ENCODE measurements at places on chromosomes 4 and X.

- DNase-seq = no peak
Observed at GRCh38 chr4:42112846-42113245, 39.6 kb downstream of the BEND4 start.

GRCh38 chrX:1717373-1717772 lies 102.5 kb downstream of the ASMT start:
- no peak for DNase-seq

DNA sequence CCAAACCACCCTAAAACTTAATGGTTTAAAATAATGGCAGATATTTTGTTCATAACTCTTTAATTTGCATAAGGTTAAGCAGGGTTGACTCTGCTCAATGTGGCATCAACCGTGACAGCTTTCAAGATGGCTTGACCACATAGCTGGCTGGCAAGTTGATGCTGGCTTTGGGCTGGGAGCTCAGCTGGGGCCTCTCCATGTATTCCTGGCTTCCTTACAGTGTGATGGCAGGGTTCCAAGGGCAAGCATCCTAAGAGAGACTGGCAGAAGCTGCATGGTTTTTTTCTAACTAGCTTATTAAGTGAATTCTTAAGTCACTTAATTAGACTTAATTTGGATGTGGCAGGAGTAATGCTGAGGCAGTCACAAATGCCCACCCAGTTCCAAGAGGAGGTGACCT lies 4.5 kb downstream of the RP2 start:
- DNase-seq = no peak

GRCh38 chr4:80073473-80074008 lies 512 bp upstream of the ANTXR2 start:
- DNase-seq = no peak

GRCh38 chr4:136864604-136865185 lies 667.6 kb downstream of the PCDH18 start:
- no peak for DNase-seq
